ENCODE measurements at places on chromosomes 7 and 10.
A peak's percentile ranks its signal among the peaks of the same experiment; 100 is the strongest.

DNA sequence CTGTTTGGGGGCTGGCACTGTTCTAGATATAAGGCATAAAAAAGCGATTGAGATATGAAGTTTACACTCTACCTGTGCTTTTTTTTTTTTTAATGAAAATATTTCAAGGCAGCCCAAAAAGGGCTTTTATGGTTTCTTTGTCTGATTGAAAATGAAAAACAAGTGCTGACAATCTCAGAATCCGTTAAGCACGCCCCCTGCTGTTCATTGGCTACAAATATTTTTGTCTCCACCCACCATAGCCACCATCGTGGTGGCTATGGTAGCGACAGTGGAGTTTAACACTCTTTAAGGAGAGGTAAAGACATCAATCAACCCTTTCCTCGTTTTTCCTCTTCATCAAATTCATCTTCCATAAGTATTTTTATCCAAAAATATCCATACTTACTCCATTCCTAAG is 94.2 kb downstream of the CD36 start:
- no peak for DNase-seq

GRCh38 chr7:117800841-117801240 is 72.4 kb downstream of the CTTNBP2 start:
- no peak for DNase-seq

DNA sequence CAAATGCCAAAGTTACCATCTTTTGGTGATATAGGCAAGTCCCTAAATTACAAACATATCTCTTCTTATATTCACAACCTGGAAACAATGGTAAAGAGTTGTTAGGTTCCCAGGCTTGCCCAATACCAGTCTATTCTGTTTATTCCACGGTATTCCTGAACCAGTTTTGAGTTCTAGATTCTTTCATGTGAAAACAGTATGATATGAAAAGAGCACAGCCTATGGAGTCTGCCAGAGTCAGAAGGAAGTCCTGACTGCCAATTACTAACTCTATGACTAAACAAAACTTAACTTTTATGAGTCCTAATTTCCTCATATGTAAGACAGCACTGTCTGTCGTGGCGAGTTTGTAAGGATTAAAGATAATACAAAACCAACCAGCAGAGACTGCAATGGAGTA is 5.6 kb downstream of the ABI1 start:
- DNase-seq = no peak

DNA sequence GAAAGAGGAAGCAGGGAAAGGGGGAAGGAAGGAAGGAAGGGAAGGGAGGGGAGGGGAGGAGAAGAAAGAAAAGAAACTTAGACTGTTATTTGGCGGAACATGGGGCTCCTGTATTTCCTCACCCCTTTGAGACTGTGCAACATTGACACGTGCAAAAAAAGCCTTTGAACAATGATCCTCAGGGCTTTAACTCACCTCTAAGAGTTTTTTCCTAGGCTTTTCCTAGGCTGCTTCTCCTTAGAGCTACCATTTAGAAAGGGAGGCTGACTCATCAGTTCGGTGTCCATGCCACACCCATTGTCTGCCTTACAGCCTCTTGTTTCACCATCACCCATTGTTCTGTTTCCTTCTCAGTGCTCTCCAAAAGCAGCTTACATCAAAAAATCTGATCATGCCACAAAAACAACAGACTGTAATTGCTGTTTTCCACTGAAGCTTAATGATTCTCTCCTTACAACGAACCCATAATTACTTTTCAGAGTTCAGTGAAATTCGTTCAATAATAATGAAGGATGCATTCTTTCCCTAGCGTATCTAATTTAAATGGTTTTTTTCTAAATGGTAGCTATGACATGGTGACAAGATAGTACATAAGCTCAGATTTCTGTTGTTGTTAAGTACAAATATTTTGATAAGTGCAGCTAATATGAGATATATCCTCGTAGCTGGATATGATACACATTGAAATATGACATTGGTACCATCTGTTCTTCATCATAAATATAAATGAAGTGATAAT is 90.8 kb downstream of the PRLHR start:
- peak; percentile 13 for DNase-seq

GRCh38 chr7:141722529-141722928 is 14.4 kb downstream of the WEE2 start:
- no peak for DNase-seq

DNA sequence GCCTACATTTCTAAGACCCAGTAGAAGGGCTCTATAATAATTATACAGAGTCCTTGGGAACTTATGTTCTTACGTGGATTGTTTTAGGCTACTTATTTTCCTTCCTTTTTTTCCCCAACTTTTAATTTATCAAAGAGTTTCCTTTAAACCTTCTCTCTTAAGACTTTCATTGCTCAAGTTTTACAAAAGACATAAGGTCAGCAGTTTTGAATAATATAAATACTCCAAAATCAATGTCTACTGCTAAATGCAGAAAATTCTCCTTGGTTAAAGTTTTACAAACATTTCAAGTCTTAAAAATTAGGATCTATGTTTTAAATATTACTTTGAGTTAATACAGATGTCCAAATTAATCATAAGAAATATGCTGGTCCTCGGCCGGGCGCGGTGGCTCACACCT is 97.0 kb downstream of the LARP4B start:
- no peak for DNase-seq

- DNase-seq = no peak
Observed at GRCh38 chr10:71468363-71469094, 71.8 kb downstream of the CDH23 start.

DNA sequence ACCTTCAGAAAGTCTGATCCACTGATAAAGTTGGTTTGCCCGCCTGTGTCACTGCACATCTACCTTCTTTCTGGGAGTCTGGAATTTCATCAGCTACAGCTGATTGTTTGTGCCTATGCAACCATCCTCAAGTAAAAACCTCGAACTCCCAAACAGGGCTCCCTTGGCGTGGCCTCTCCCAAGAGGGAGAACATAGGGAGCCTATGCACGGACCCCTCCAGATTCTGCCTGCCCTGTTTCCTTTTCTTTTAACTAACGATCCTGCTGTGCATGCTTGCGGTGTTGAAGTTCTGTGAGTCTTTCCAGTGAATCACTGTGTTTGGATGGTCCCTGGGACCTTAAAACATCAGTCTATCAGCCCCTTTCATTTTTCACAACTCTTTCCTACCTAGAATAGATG is 226.9 kb upstream of the SEMA3D start:
- DNase-seq = no peak

GRCh38 chr7:143279186-143280098 is 5.3 kb upstream of the TMEM139 start:
- no peak for DNase-seq

DNA sequence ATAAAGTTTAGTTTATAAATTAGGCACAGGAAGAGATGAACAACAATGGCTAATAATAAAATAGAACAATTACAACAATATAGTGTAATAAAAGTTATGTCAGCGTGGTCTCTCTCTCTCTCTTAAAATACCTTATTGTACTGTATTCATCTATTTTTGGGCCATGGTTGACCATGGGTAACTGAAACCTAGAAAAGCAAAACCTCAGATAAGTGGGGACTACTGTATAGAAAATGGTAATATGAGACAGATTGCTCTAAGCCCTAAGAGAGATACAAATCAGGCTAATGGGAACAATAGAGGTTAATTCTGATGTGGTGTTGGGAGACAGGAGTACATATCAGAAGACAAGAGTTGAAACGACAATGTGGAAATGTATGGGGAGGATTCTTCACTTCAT is 86.2 kb downstream of the ZNF365 start:
- no peak for DNase-seq

DNA sequence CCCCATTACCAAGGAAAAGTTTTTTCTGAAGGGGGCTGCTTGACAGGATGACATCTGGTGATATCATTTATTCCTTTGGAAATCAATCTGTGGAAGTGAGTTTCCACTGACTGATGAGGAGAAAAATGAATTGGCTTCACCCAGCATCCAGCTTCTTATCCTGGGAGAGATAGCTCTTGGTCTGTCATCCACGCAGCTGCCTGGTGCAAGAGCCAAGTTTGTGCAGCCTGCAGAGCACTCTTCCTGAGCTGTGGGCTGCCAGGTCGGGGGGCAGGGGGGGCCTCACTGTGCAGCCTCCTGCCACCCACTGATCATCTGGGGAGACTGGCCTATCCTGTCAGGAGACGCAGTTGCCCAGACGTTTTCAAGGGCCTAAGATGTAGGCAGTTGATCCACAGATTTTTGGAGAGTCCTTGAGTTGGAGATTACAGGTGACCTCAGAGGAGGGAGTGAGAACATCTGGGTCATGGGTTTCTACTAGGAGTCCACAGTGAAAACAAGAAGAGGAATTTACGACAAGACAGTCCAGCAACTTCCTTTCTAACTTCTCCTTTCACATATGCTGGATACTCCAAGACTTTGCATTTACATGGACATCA is 75.4 kb downstream of the EGFR start:
- DNase-seq = no peak

DNA sequence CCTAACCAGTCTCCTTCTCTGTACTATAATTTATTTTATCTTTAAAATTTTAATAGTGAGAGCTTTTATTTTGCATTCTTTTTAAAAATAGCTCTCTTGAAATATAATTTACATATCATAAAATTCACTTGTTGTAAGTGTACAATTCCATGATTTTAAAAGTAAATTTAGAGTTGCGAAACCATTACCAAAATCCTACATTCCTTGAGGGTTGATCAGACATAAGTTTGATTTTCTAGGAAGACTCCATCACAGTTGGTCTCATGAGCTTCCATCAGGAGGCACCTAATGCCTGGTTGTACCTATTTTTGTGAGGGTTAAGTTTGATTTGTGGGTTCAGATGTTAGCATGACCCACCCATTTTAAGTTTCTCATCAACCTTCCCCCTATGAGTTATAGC is 108.1 kb downstream of the BMPER start:
- no peak for DNase-seq

DNA sequence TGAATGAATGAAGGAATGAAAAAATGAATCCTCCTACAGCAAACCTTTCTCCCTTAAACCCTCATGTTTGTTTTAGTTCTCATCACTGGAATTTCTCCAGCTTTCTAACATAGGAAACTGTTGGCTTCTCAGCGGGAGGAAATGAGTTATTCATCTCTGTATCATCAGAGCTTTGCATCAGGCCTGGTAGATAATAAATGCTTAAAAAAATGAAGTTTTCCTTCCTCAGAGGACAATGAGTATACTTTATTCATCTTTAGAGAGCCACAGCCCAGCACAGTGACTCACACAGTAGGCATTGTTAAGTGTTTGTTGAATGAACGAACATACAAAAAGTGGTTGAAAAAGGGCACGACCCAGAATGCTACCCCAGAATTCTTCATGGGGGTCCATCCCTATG is 62.6 kb downstream of the COL13A1 start:
- peak; percentile 86 for DNase-seq

- DNase-seq = no peak
Observed at GRCh38 chr7:12570168-12570533, 369 bp upstream of the SCIN start.

GRCh38 chr10:130425169-130425568 is 289.0 kb downstream of the GLRX3 start:
- DNase-seq = no peak

DNA sequence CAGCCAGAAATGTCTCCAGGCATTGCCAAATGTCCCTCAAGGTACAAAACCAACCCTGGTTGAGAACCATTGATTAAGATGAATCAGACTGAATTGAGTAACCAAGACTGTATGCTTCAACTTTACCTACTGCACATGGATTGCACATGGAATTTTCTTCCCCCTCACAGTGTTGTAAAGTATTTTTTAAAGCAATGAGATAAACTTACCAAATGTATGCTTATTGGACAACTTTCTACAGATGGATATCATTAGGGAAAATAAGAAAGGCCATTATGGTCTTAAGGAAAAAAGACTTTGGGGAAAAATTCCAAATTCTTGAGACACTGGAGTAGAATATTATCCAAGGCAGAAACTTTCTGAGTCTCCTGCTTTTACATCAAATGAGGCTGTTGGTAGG is 20.9 kb upstream of the MTPN start:
- no peak for DNase-seq

DNA sequence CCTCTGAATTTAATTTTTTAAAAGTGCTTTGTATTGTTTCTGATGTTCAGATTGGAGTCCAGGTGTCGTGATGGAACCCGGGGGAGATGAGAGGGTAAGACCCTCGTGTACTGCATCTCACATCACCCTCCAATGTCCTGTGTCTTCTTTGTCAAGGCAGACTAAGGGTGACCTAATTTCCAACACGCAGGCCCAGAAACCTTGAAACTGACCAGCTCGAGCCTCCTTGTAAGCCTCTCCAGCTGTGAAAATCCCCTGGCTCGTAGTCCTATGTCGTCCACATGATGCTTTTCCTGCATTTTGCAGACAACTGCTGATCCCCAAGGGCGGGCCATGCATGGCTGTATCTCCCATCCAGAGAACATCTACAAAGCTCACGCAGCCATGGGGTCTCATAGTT is 220.2 kb downstream of the ARHGAP12 start:
- no peak for DNase-seq

- DNase-seq = no peak
Observed at GRCh38 chr10:42850931-42851330, 68.3 kb downstream of the BMS1 start.

- no peak for DNase-seq
Observed at GRCh38 chr10:91034494-91035159, 113.7 kb upstream of the ANKRD1 start.

DNA sequence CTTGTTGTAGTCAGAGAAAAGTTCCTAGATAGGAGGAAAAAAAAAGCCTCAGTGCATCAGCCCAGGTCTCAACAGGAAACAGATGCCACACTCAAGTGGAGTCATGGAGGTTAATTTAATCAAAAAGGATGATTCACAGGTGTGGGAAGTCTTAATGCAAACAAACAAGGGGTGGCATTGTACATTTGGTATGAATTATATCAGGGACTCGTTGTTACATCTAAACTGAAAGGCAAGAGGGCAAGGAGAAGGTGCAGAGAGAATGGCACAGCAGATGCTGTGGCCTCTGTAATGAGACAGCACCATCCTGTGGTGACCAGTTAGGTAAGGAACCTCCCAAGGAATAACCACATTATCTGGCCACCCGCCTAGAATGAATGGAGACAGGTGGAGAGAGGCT is 133.7 kb downstream of the PTPRZ1 start:
- DNase-seq = no peak

GRCh38 chr7:138097064-138097741 is 20.9 kb downstream of the AKR1D1 start:
- DNase-seq = peak; percentile 35

DNA sequence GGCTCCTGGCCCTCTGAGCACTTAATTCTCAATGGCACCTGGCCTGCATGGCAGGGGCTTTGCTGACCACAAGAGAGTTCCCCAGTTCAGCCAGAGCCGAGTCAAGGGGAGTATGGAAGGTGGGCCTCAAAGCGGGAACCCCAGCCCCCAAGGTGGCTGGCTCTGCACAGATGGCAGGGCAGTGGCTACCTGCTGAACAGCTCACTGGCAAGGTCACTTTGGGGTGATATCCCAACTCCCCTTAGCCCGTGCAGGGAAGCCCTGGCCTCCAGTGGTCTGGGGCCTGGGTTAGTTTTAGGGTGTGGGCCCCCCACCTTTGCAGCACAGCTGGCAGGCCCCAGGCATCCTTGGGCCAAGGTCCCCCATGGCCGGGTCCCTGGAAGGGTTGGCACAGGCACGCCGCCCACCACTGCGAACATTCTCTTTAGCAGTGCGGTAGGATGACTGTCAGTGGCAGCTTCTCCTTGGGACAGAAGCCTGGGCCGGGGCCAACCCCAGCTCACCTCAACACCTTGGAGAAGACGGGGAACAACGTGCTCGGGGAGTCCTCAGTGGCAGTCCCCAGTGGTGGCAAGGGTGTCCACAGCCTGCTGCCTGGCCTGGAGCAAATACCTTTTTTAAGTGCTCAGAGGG is 36.8 kb downstream of the PPIF start:
- DNase-seq = no peak

Data from RCC 7860 (cell line).